ENCODE measurements at places on chromosomes 12 and 14.

GRCh38 chr12:125676366-125676765 lies 611.1 kb downstream of the AACS start:
- no peak for DNase-seq

DNA sequence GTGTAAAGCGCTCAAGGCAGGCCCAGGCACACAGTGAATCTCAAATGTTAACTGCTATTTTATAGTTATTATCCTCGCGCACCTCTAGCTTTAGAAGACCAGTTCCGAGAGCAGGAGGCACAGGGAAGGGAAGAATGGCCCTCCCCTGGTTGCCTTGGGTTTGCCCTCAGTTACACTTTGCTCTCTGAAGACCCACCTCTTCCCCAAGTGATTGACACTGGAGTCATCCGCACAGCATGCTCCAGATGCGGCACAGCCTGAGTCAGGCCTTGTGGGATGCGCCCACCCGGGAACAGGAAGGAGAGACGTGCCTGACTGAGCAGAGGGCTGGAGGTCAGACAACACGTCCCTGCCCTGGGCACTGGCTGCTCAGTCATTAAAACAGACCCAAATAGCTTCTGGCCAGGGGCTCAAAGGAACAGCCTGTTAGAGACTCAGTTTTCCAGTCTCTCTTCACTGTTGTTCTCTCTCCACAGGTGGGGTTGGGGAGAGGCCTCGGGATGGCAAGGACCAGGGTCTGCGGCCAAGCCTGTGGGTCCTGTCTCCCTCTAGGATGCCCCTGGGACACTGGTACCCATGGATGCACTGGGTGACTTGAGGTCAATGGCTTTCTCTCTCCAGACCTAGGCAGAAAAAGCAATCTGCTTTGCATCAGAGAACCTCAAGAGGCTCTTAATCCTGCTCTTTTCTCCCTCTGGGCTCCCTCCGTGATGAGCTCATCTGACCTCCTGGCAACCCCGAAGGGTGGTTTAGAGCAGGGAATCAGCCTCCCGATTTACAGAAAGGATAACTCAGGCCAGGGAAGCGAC lies 13.6 kb upstream of the MLXIP start:
- no peak for DNase-seq

DNA sequence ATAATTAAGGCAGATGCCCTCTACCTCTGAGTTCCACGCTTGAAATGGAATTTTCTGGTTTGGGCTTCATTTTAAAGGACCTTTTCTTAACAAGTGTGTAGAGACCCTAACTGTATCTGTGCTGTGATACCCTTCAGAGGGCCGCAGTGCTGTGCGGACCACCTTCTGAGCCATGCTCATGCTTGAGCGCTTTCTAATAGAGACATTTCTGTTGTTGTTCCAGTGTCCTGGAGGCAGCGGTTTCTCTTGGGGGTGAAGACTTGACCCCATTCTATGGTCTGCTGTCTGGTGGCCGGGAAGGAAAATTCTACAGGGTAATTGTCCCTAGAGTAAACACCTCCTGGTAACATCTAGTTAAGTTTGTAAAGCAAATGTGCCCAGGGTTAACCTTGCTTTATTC lies 46.7 kb upstream of the BCL7A start:
- DNase-seq: no peak

DNA sequence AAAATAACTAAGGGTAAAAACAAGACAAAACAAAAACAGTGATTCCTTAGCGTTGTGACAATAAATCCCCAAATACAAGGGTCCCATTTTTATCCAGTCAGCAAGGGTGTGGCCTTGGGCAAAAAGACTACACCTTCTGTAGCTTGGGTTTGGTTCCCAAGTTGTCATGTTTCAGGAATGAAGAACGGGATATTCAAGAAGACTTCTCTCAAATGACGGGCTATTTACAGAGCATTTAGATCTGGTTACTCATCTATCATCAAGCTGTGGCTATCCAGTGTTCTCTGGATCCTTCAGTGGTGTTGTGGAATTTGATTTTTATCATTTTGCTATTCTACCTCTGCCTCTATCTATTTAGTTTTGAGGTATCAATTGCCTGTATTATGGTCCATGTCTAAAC lies 219.7 kb downstream of the SLC25A21 start:
- DNase-seq: no peak

DNA sequence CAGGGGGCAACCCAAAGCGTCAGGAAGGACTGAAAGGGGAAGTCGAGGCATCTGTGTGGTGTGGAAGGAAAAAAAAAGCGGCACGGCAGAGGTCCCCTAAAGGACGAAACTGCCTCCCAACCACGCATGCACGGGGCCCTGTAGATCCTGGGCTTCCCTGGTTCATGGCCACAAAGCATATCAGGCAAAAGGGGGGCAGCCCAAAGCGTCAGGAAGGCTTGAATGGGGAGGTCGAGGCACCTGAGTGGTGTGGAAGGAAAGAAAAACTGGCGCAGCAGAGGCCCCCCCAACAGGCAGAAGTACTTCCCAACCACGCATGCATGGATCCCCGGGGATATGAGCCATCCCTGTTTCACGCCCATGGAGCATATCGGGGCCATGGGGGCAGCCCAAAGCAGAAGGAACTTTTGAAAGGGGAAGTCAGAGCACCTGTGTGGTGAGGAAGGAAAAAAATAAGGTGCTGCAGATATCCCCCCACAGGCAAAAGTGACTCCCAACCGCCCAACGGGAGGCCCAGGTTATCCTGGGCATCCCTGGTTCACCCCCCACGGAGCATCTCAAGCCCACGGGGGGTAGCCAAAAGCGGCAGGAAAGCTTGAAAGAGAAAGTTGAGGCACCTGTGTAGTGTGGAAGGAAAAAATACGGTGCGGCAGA lies 581.2 kb downstream of the ALG10 start:
- DNase-seq: no peak
